ENCODE measurements at places on chromosomes 16 and 17.

DNA sequence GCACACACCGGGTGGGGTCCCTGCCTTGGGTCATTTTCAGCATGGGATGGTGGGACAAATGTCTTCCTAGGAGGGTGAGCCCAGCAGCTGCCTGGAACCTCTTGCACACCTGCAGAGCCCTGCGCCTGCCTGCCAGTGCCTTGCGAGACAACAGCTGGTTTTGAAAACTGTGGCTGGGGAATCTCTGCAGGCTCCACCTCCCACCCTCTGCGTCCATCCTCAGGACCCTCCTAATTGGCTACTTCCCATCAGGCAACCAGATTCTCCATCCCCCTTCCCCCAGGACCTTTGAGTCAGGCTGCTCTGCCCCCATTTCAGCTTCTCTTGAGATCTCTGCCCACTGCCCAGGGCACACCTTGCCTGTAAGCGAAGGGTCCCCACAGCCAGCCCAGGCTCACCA, 26.6 kb downstream of the PEMT start:
- no peak for DNase-seq

DNA sequence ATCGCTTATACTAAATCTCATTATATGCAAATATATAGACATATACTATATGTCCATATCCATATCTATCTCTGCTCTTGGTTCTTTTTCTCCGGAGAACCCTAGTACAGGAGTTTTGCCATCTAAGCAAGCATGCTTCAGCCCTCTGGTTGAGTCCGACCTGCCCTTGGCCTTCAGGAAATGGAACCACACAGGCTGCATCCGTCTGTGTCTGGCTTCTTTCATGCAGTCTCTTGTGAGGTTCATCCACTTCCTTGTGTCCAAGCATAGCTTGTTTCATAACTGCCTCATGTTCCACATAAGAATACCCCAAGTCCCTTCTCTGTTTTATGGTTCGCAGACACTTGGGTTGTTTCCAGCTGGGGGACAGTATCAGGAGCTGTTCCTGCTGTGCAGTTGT, 16.8 kb downstream of the SNX20 start:
- no peak for DNase-seq

DNA sequence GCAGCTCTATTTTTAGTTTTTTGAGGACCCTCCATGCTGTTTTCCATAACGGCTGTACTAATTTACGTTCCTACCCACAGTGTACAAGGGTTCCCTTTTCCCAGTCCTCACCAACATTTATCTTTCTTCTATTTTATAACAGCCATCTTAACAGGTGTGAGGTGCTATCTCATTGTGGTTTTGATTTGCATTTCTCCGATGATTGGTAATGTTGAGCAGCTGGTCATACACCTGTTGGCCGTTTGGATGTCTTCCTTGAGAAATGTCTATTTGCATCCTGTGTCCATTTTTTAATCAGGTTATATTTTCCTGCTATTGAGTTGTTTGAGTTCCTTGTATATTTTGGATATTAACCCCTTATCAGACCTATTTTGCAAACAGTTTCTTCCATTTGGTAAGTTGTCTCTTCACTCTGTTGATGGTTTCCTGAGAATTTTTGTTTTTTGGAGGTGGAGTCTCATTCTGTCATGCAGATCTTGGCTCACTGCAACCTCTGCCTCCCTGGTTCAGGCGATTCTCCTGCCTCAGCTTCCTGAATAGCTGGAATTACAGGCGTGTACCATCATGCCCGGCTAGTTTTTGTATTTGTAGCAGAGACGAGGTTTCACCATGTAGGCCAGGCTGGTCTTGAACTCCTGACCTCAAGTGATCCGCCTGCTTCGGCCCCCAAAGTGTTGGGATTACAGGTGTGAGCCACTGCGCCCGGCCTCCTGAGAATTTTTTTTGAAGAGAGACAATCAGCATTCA, 279.6 kb downstream of the SNX29 start:
- peak; percentile 27 for DNase-seq

DNA sequence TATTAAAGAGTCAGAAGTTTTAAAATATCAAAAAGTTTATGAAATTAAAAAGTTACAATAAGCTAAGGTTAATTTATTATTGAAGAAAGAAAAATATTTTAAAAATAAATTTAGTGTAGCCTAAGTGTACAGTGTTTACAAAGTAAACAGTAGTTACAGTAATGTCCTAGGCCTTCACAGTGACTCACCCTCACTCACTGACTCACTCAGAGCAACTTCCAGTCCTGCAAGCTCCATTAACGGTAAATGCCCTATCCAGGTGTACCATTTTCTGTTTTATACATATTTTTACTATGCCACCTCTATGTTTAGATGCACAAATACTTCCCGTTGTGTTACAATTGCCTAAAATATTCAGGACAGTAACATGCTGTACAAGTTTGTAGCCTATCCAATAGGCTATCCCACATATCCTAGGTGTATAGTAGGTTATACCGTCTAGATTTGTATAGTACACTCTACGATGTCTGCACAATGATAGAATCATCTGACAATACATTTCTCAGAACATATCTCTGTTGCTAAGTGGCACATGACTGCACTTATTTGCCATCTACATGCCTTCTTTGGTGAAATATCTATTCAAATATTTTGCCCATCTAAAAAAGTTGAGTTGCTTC, 67.2 kb upstream of the WSB1 start:
- no peak for DNase-seq

- no peak for DNase-seq
These were observed 6.4 kb downstream of the DPEP1 start for GRCh38 chr16:89619840-89620239.

- DNase-seq: no peak
These were observed 8.6 kb upstream of the ACSF3 start for GRCh38 chr16:89084814-89085612.

DNA sequence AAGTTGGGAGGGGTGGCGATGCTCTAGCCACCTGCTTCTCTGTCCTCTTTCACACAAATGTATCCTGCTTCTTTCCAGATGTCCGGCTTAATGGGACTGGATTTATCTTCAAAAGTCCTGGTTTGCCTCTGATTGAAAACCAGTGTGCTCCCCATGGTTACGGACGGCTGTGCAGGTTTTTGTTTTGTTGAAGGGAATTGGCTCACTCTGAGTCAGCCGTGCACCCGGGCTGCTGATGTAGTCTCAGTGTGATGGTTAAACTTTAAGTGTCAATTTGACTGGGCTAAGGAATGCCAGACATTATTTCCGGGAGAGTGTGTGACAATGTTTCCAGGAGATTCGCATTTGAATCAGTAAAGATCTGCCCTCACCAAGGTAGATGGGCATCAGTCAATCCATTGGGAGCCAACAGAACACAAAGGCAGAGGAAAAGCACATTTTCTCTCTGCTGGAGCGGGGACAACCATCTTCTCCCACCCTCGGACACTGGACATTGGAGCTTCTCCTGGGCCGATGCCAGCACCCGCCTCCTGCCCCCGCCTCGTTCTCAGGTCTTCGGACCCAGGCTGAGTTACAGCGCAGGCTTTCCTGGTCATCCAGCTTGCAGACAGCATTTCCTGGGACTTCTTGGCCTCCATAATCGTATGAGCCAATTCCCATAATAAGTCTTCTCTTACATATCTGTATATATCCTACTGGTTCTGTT, 126.9 kb upstream of the TNRC6C start:
- DNase-seq: no peak

- no peak for DNase-seq
These were observed 538 bp upstream of the FCSK start for GRCh38 chr16:70453892-70454221.

- DNase-seq: no peak
These were observed 64.2 kb upstream of the DOC2B start for GRCh38 chr17:245611-246010.

GRCh38 chr17:67359960-67360791, 6.2 kb downstream of the PSMD12 start:
- DNase-seq: no peak

DNA sequence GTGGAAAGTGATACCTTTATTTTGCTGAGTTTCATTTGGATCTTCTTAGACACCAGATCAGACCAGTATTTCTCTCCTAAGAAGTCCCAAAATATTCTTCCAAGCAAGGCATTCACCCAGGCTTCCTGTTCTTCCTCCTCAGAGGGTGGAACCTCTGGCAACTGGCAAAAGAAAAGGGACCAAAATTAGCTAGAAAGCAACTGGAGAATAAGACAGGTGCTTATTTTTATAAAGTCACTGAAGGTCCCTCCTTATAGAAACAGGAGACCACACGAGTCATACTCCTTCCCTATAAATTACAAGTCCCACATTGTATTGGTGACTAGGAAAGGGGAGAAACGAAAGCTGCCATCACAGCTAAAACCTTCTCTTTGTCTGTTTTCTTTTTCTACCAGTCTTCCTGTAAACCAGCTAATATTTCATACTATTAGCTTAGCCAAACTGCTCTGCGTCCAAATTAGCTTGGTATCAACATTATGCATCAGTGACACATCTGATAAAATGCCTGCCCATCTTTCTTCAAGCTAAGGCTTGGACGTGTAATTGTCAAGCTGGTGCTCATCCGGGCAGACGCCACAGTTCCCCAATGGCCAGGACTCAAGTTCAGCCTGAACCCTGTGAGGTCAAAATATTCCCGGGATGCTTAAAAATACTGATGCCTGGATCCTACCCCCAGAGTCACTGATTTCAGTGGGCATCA, 47.5 kb upstream of the ERN1 start:
- DNase-seq: no peak

- DNase-seq: no peak
These were observed 4.9 kb downstream of the CAPNS2 start for GRCh38 chr16:55571191-55571897.

GRCh38 chr16:842061-842476, 41.5 kb upstream of the GNG13 start:
- DNase-seq: no peak

DNA sequence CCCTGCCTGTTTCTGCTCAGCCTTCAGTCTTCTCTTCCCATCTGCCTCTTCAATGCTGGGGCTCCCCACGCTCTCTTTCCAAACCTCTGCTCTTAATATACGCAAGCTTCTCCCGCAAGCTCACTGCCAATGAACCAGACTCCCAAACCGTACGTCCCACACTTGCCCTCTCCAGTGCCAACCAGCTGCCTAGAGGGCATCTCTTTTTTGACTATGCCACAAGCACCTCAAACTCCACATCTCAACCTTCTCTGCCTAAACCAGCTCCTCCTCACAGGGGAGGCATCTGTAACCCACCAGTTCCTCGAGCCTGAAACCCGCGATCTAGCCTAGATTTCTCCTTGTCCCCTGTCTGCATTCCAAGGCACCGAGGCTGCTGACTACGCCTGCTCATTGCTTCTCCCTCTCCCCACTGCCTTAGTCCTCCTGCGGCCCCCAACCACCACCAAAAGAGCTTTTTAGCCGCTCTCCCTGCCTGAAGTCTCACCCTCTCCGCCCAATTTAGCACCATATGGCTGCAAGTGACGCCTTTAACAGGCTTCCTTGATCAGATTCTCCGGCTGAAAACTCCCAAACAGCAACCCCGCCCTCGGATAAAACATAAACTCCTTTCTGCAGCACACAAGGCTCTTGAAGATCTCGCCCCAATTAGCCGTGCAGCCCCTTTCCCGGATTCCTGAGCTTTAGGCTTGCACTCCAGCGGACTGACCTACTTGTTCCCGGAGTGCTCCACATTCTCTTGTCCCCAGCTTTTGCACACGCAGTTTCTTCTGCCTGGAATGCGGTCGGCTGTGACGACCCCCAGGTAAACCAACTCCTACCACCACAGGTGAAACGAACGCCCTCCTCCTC, 1.5 kb downstream of the GGA2 start:
- no peak for DNase-seq

DNA sequence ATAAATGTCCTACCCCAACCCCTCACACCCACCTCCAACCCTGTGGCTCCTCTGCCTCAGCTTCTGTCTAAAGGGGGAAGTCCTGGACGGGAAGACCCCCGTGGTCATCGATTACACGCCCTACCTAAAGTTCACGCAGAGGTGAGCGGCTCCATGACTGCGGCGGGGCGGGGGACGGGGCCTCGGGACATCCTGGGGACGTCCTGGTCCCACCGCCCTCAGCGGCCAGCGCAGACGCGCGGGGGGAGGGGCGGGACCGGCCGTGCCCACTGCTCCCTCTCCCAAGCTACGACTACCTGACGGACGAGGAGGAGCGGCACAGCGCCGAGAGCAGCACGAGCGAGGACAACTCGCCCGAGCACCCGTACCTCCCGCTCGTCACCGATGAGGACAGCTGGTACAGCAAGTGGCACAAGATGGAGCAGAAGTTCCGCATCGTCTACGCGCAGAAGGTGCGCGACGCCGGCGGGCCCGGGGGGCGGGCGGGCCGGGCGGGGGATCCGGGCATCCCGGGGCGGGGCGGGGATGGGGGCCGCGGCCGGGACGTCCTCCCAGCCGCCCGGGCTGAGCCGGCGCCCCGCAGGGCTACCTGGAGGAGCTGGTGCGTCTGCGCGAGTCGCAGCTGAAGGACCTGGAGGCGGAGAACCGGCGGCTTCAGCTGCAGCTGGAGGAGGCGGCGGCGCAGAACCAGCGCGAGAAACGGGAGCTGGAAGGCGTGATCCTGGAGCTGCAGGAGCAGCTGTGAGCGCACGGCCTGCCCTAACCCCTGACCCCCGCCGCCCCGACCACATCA, 6.7 kb downstream of the RUNDC3A start:
- DNase-seq: peak; percentile 34

- DNase-seq: no peak
These were observed 520 bp downstream of the JPT2 start for GRCh38 chr16:1678500-1679098.

DNA sequence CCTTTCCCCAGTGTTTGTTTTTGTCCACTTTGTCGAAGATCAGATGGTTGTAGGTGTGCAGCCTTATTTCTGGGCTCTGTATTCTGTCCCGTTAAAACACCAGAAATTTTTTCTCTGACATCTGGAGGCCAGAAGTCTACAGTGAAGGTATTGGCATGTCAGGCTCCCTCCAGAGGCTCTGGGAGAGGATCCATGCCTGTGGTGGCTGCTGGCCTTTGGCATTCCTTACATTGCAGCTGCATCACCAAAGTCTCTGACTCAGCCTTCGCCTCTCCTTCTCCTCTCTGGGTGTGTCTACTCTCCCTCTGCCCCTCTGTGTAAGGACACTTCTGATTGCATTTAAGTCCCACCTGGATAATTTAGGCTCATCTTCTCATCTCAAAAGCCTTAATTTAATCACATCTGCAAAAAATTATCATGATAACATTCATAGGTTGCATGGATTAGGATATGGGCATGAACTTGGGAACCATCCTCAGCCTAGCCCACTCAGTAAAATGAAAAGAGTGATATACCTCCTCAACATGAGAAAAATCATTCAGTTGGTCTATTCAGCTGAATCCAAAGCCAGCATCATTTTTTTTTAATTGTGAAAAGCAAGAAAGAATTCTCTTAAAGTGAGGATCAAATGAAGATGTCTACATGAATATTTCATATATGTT, 78.0 kb downstream of the MAP2K6 start:
- DNase-seq: no peak

DNA sequence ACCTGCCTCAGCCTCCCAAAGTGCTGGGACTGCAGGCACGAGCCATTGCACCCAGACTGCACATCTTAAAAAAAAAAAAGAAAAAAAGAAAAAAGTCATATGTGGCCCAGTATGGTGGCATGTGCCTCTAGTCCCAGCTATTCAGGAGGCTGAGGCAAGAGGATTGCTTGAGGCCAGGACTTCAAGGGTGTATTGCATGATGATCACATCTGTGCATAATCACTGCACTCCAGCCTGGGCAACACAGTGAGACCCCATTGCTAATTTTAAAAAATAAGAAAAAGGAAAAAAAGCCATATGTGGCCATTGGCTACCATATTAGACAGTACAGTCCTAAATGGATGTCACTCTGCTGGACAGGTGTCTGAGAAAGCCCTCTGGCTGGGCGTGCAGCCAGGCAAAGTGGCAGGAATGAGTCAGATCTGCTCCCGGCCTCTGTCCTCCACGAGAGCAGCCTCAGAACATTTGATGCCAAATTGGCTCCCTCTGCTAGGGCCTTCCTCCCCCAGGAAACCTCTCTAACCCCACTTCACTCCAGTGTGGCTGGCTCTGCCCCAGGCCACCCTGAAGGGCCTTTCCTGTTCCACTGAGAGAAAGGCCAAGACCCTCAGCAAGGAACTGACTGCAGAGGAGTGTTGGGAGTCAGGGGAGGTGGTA, 14.7 kb downstream of the CA7 start:
- DNase-seq: no peak

Data from NCI-H1105 (cell line).